GM04504 (cell line): ENCODE measurements at places on chromosomes 16 and 17.

DNA sequence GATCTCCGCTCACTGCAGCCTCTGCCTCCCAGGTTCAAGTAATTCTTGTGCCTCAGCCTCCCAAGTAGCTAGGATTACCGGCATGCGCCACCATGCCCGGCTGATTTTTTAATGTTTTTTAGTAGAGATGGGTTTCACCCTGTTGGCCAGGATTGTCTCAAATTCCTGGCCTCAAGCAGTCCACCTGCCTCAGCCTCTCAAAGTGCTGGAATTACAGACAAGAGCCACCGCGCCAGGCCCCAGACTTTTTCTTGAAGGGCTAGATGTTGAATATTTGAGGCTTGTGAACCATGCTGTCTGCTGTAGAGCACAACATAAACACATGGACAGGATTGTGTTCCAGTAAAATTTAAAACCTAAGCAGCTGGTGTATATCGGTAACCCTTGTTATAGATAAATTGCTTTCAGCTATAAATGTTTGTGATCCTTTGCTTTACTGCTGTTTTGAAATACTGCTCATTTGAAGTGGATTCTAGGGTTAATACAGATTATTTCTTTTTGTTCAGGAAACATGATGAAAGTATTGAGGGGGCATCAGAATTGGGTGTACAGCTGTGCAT, 12.4 kb downstream of the WSB1 start:
- DNase-seq: no peak

DNA sequence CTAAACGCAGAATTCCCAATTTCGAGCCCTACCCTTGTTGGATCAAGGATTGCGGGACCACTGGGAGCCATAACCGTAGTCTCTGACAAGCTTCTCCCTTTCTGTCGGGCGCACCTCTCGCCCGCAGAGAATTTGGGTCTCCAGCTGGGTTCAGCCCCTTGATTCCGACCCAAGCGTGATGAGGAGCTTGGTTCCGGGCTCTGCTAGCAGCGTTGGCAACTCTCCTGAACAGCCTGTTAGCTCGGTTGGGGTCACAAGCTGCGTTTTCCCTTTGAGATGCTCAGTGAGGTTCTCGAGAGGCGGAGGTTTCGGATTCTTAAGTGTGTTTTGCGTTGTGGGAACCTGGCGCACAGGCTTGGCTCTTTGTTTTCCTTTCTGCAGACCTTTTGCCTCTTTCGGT, 655 bp downstream of the ATXN1L start:
- DNase-seq: no peak

GRCh38 chr16:2205967-2206313, 686 bp downstream of the MLST8 start:
- DNase-seq: no peak

DNA sequence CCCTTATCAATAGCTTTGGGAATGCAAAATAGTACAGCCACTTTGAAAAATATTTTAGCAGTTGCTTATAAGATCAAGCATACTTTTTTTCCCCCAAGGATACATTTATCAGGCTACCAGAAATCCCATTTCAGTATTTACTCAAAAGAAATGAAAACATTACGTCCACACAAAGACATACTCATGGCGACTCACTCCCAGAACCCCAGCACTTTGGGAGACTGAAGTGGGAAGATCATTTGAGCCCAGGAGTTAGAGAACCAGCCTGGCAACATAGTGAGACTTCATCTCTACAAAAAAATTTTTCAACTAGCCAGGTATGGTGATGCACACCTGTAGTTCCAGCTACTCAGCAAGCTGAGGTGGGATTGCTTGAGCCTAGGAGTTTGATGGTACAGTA, 5.9 kb downstream of the SKA2 start:
- no peak for DNase-seq

GRCh38 chr17:78986649-78987328, 7.1 kb upstream of the LGALS3BP start:
- DNase-seq: no peak

GRCh38 chr17:16470265-16470664, 21.7 kb downstream of the LRRC75A start:
- no peak for DNase-seq

- DNase-seq: peak; percentile 31
These were observed 8.3 kb upstream of the LPCAT2 start for GRCh38 chr16:55500530-55501011.

GRCh38 chr16:5188318-5188988, 90.9 kb upstream of the EEF2KMT start:
- DNase-seq: no peak

- DNase-seq: no peak
These were observed 204.7 kb upstream of the CIBAR2 start for GRCh38 chr16:85316944-85317343.

DNA sequence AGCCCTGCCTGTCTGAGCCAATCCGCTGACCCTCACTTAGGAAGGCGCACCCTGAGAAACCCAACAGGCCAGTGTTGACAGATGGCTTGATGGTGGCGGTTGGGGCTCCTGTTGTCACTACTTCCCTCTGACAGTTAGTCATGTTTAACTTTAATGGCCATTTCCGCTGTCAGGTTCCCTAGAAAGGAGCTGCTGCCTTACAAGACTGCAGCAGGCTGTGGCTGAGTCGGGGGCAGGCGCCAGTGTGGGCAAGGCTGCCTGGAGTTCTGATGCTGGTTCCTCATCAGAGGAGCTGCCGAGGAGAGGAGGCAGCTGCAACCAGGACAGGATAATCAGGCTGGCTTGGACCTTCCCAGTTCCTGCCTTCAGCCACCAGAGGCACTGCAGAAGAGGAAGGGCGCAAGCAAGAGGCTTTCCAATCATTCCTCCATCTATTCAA, 223.2 kb upstream of the DYNLRB2 start:
- DNase-seq: no peak

GRCh38 chr17:7023576-7024401, 939 bp downstream of the BCL6B start:
- no peak for DNase-seq

GRCh38 chr17:75498726-75499213, 16.6 kb downstream of the CASKIN2 start:
- no peak for DNase-seq

DNA sequence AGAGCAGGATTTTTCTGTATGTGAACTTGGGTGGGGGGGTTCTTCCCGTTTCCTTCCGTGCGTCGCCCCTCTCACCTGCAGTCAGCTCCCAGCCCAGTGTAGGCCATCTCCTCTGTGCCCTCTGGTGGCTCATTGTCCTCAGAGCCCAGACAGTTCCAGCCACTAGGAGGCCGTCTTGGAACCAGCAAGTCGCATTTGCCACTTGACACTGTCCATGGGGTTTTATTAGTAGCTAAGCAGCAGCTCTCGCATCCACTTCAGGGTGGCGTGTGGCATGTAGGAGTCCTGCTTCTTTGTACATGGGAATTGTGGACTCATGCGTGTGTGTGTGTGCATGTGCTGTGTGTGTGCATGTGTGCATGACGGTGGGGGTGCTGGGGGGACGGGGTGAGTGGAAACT, 74.0 kb downstream of the SEC14L1 start:
- DNase-seq: peak; percentile 32

- DNase-seq: no peak
These were observed 9.6 kb upstream of the TMEM220 start for GRCh38 chr17:10739386-10739785.

DNA sequence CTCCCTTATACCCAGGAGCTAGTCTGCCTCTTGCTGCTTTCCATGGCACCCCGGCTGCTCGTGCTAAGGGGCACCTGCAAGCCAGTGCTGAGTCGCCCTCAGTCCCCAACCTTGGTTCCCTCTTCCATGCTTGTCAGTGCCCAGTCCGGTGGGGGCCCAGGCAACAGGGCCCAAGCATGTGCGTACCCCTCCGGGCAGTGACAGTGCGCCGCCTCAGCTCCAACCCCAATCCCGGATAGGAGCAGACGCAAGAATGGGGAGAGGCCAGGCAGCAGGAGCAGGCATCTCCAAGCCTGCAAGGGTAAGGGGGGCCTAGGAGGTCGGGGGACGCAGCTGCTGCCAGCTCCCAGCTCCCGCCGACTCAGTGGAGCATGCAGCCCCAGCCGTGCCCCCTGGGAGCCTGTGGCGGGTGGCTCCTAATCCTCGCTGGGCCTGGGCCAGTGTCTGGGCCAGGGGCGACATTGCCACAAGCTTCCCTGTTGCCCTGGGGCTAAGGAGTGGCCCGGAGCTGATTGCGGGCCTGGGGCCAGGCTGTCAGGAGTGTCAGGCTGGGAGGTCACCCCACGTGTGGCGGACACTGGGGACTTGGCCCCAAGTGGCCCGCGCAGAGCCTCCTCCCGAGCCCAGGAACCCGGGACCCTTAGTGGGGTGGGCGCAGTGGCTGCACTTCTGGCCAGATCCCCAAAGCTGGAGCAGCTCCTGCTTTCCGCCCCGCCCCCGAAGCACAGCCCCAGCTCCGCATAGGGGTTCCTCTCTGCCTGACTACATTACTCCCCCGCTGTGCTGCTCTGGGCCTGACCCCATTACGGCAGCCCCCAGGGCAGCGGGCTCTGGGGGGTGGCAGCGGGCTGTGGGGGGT, 9.8 kb downstream of the CPD start:
- DNase-seq: no peak

- no peak for DNase-seq
These were observed 1.6 kb downstream of the DOC2B start for GRCh38 chr17:179781-180380.

GRCh38 chr16:68826652-68827051, 16.7 kb upstream of the TANGO6 start:
- no peak for DNase-seq

DNA sequence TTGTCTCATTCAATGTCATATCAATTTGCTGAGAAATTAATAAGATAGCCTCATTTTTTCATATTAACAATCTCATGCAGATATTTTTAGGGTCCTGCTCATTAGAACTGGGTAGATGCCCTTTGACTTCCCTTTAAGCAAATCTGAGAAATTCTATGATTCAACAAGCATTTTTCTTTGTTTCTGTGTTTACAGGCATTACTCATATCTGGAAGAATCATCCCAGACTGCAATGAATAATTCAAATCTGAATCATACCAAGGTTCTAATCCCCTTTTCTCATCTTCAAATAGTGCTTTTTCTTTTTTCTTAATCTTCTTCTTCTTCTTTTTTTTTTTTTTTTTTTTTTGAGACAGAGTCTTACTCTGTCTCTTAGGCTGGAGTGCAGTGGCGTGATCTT, 69.2 kb upstream of the KIFC3 start:
- DNase-seq: peak; percentile 36

GRCh38 chr17:67115401-67115800, 71.0 kb downstream of the CACNG1 start:
- no peak for DNase-seq

- peak; percentile 40 for DNase-seq
These were observed 32.8 kb upstream of the ETV4 start for GRCh38 chr17:43578699-43579565.

DNA sequence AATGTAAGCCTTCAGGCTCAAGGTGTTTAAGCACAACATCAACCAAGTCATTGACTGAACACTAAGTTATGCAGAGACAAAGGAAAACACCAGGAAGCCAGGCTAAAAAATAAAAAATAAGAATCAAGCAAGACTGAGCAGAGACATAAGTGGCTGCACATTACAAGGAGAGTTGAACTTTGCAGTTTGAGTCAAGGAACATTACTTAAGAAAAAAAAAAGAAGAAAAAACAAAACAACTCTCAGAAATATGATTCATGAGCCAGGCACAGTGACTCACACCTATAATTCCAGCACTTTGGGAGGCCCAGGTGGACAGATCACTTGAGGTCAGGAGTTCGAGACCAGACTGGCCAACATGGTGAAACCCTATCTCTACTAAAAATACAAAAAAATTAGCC, 168.1 kb downstream of the C16orf95 start:
- no peak for DNase-seq

- DNase-seq: no peak
These were observed 56.1 kb downstream of the RMI2 start for GRCh38 chr16:11401161-11402050.
